ENCODE measurements at places on chromosomes 11 and 22.

GRCh38 chr22:23903328-23903971 lies 9.3 kb downstream of the MIF start:
- no peak for DNase-seq

DNA sequence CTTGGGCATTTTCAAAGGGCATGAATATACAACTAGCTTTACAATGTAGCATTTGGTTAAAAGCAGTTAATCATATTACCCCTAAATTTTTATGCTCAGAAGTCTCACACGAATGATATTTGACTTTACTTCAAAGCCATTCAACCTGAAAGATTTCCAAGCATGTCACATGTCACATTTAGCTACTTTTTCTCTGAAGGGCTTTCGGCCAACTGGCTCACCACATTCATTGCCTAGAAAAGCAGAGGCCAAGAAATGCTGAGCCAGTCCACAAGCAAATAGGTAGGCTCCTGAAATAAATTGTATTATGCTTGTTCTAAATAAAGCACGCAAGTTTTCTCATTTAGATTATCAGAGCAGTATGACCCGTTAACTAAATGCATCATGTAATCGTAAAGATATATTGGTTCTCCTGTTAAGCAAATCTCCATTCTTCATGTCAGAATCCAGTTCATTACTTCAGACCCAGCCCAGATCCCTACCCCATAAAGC lies 30.6 kb downstream of the PAX6 start:
- DNase-seq: no peak

DNA sequence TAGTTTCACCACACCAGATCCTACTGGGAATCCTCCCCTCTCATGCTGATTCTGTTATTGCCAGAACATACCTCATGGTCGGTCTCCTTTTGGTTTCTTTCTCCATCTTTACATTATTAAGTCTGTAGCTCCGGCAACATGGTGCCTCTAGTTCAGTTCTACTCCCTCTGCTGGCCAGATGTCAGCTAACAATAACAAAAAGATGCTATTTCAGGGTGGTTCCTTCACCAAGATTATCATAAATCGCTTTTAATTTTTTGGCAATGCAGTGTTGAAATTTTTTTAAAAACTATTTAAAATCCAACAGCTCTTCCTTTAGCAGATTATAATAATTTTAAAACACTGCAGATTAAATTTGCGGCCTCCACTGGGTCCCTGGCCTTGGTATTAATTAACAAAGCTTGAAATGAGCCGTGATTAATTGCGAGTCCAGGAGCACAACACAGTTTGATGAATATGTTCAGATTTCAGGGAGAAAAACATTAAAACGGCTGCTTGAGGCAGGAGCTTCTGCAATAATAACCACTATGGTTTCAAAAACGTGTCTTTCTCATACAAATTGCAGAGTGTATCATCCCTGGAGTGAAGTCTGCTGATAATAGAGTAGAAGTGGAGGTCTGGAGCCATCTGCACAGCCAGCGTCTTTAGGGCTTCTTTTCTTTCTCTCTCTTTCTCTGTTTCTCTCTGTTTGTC lies 492.9 kb upstream of the KIRREL3 start:
- peak; percentile 45 for DNase-seq

DNA sequence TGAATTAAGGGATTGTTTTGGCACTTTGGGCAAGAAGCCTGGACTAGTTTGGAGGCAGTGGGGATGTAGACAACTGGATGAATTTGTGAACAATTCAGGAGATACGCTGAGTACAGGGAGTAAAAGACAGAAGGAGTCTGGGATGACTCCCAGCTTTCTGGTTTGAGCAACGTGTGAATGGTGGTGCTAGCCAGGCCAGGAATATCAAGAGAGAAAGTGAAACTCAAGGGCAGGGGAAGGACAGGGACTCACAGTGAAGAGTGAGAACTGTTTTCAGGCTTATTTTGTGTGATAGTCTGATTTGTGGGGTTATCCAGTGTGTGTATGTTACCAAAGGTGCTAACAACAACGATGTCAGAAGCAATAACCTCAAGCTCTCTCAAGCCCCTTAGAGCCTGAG lies 15.9 kb downstream of the CHRM1 start:
- DNase-seq: no peak

DNA sequence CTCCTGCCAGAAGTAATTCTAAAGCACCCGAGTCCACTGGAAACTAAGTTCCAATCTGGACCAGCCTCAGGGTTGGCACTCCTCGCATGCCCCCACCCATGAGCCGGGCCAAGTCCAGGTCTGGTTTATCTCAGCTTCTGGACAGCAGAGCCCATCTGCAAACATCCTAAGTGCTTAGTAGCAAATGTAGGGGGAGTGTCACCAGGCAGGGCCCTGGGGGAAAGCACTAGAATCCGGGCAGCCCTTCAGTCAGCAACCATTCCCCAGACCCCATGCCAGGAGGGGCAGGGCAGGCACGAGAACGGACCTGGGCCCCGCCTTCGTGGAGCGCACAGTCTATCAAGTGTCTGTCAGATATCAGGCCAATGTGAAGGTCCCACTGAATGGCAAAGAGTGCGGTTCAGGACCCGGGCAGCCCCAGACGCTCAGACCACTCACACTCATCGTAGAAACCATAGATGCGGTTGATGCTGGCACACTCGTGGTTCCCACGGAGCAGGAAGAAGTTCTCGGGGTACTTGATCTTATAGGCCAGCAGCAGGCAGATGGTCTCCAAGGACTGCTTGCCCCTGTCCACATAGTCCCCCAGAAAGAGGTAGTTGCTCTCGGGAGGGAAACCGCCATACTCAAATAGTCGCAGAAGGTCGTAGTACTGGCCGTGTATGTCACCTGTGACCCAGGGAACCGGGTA lies 1.3 kb downstream of the PPP1CA start:
- DNase-seq: no peak

GRCh38 chr11:128420951-128421350 lies 166.4 kb downstream of the ETS1 start:
- no peak for DNase-seq

DNA sequence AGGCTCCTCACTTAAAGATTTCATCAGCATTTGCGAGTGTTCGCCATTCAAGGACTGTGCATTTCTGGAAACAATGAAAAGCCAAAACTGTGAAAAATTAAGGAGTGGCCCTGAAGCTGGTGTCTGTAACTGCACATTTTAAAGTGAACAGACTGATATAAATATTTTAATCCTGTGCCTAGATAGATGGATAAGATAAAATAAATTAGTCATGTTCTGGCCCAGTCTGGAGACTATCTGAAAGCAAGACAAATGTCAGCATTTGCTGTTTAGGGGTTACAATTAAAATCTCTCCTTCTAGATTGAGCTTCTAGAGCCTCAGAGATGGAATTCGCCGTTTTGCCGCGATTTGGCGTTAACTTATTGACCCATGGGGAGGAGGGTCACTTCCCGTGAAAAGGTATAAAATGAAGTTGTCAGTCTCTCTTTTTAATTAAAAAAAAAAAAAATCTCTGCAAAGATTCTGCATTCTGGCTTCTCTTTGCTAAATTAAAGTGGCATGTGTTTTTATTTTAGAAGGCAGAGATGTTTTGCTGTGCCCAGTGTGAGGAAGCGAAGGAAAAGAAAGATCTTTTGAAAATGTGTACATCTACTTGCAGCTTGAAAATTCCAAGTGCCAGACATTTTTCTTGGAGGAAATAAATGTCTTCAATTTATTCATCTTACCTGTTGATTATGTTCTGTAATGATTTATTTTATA lies 79.7 kb upstream of the WNT7B start:
- no peak for DNase-seq

GRCh38 chr11:33674035-33674814 lies 26.4 kb downstream of the C11orf91 start:
- DNase-seq: no peak

- peak; percentile 82 for DNase-seq
Observed at GRCh38 chr11:10858439-10859325, 829 bp upstream of the ZBED5 start.

DNA sequence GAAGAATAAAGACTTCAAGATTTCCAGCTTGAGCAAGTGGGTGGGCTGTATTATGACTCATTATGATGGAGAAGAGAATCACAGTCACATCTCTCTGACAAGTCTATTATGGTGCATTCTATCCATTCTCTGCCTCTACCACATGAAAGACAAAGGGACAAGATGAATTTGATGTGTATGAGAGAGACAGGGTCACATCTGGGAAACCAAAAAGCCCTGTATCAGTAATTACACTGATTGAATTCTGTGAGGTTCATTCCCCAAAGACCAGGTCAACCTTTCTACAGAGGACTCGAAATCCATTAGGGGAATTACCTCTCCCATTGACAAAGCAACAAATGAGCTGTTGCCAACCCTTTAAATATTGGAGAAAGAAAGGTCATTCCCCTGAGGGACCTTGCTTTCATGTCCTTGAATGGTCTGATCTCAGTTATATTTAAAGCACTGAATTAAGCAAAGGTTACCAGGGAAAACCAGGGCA lies 109.6 kb downstream of the USP35 start:
- DNase-seq: peak; percentile 25

All from neural progenitor cell (in vitro differentiated cells).